ENCODE measurements at places on chromosomes 1 and 21.
A peak's percentile ranks its signal among the peaks of the same experiment; 100 is the strongest.

DNA sequence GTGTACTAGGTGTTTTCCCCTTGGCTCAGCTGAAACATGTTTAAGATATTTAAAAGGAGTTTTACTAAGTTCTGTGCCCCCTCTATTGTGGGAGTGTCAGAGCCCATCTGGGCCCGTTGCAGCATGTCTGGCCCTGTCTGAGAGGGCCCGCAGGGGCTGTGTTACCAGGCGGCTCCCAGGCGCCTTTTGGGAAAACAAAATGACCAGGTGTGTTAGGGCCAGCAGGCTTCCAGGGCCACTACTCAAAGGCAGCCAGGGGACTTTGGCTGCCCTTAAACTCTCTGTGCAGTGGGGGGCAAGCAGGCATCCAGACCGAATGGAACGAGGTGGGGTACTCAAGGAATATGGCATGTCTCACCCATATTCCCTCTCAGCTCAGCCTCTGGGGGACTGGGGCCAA is 111.7 kb downstream of the KCNN3 start:
- DNase-seq, result no peak

DNA sequence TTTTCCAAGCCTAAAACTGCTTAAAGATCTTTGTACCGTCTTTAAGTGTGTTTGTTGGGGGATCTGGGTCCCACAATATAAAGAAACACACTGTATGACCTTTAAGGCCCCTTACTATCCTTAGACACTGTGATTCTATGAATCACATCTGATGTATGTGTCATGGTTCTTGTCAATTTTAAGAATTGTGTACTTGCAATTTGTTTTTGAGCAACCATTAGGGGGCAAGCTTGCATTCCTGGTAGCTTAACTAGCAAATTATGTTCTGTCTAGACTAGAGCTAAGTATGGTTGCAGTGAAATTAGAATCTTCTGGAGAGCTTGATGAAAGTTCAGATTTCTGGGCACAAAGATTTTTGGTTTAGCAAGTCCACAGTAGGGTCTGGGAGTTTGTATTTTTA is 219.5 kb downstream of the TPR start:
- peak; percentile 61 for DNase-seq

GRCh38 chr1:116666187-116667077 is 1.1 kb downstream of the IGSF3 start:
- DNase-seq, result no peak

- DNase-seq, result no peak
These were observed 77.9 kb downstream of the GALNT2 start for GRCh38 chr1:230144758-230145504.

GRCh38 chr1:49686107-49686506 is 337.6 kb downstream of the AGBL4 start:
- no peak for DNase-seq

GRCh38 chr1:219582296-219582695 is 30.6 kb downstream of the ZC3H11B start:
- no peak for DNase-seq

DNA sequence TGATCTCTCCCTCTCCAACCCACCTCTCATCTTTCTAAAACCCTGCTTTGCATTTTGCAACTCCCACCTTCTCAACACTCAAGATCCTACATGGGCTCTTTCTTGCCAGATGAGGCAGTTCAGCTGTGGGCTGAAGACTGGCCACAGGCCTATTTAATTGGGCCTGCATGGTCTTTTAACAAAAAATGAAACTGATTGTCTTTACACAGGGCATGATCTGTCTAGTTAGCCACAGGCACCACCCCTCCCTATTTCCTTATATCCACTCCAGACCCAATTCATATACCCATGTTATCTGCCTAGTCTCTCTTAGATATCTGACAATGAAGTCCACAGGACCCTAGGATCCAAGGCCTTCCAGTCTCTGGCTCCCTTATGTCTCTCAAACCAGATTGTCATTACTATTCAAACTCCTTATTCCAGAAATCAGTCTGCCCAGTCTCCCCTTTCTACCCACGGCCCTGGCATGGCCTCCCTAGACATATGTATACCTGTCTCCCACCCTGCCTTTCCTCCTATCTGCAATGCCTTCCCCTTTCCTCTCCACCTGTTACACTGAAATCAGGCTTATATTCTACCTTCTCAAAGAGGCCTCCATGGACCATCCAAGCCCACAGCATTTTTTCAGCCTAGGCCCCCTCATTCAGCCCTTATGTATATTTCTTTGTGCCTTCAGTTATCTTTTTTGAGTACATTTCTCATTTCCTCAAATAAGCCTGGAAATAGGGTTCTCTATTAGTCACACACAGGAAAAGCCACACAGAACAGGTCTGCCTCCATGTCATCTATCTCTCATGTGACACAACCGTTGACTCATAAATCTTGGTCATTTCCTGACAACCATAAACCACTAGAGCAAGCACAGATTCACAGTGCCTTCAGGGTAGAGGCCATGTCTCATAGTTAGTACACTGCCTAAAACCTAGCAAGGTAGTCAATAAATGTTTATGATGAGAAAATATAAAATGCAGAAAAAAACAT is 39.0 kb downstream of the LPAR3 start:
- peak; percentile 89 for DNase-seq

DNA sequence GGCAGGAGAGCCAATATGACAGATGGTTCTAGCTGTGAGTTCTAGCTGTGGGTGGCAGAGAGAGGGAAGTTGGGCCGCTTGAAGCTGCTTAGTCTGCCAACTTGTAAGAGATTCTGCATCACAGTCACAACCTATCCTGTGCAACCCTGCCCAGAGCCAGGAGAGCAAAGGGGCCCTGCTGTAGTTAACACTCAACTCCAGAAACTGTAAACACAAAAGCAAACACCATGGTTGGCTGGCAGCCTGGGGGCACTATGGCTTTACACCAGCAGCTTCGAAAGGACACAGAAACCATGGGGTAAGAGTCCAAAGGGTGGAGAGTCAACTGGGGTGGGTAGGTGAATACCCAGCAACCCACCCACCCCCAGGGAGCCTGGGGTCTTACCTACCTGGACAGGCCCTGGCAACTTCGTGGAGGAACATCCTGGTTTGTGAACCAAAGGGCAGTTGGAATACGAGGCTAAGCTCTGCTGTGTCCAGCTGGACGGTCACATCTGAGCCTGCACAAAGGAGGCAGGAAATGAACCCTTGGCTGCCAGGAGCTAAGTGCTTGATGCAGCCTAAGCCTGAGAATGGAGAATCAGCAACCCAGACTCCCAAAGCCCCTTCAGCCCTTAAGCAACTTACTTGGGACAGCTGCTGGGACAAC is 6.4 kb downstream of the INPP5B start:
- peak; percentile 97 for DNase-seq

DNA sequence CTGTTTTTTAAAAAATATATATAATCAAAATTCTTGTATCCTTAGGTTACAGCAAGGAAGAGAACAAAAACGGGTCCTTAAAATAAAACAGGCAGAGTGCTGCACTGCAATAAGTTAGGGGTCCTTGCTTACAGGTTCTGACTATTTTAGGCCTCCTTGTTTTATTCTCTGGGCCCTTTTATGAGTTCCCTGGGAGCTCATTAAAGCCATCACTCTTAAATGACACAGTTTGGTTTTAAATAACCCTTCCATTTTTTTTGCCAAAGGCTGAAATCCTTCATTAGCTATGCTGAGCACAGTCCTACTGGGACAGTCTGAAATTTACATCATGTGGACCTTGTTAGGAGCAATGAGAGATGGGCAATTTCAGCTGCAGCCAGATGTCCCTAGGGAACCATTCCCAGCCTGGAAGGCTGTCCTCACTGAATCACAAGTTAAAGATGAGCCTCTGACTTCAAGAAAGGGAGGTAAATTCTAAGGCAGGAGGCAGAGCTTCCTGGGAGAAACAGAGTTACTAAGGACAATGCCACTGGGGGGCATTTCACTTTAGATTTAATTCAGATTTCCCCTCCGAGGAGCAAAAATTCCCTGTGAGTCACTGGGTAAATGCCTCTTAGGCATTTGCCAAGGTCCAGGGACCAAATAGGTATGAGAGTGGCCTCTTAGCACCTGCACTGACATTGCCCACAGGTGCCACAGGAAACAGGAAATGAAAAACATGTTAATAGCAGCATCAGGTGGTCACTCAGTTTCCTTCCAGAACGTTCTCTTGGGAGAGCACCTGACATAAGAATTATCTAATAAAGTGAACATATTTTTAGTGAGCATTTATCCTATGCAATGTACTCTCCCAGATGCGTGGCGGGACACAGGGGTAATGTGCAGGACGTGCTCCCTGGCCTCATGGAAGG is 3.8 kb upstream of the MUL1 start:
- DNase-seq, result peak; percentile 48

DNA sequence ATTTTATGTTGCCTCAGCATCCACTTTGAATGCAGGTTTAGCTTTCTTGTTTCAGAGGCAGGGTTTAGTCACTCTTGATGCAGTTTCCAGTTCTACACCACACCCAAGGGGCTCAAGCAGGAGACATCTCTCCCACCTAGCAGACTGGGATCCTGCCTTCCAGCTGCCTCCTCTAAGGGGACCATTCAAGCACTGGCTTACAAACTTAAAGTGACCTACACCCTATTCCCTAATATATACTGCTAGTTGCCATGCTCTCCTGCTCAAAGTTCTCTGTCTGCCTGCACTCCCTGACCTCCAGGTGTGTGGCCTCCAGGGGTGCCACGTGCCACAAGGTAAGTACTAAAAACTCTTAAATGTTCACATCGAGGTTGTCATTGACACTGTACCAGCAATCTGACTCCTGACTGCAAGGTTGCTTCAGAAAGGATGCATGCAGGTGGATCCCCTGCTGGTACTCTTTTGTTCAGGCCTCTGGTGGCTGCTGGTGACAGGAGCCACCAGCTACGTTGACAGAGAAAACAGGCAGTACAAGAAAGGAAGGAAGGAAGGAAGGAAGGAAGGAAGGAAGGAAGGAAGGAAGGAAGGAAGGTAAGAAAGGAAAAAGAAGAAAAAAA is 185.9 kb downstream of the COQ8A start:
- no peak for DNase-seq

GRCh38 chr1:167665469-167665868 is 35.4 kb downstream of the RCSD1 start:
- no peak for DNase-seq

DNA sequence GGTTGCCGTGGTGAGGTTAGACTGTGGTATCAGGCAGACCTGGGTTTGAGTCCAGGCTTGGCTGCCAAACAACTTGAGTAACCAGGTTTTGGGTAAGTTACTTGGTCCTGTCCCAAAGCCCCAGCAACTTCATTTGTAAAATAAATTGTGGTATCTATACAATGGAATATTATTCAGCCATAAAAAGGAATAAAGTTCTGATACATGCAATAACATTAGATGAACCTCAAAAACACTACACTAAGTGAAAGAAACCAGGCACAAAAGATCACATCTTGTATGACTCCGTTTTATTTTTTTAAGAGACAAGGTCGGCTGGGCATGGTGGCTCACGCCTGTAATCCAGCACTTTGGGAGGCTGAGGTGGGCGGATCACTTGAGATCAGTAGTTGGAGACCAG is 16.4 kb upstream of the MIXL1 start:
- no peak for DNase-seq

DNA sequence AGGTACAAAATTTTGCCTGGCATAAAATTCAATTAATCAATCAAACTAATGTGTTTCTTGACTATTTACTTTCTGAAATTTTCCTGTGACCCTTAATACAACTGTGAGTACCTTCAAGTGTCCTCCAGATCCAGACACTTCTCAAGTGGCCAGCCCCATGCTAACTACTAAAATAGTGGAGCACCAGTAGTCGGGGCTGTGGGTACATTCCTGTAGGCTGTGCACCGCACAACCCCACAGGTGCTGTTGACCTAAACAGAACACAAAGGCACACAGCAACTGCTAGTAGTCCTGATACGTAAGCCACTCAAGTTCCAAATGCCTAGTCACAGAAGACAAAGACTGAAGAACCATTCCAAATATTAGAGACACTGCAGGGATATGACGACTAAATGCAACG is 36.6 kb downstream of the TMEM50B start:
- peak; percentile 65 for DNase-seq
